ENCODE measurements at places on chromosomes 7 and 10.

GRCh38 chr10:132626019-132626760, 88.6 kb downstream of the INPP5A start:
- no peak for DNase-seq

DNA sequence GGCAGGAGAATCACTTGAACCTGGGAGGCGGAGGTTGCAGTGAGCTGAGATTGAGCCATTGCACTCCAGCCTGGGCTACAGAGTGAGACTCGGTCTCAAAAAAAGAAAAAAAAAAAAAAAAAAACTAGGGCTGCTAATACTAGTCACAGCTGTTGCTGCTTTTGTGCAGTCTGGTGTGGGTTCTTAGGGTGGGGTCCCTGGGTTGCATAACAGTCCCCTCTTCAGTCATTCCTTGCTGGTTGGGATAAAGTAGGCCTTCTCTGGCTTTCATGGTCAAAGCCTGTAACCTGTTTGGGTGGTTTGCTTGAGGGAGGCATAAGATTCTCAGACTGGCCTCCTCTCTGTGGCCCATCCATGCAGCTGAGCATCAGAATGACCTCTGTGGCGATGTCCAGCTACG, 14.1 kb downstream of the SSMEM1 start:
- DNase-seq, result no peak

DNA sequence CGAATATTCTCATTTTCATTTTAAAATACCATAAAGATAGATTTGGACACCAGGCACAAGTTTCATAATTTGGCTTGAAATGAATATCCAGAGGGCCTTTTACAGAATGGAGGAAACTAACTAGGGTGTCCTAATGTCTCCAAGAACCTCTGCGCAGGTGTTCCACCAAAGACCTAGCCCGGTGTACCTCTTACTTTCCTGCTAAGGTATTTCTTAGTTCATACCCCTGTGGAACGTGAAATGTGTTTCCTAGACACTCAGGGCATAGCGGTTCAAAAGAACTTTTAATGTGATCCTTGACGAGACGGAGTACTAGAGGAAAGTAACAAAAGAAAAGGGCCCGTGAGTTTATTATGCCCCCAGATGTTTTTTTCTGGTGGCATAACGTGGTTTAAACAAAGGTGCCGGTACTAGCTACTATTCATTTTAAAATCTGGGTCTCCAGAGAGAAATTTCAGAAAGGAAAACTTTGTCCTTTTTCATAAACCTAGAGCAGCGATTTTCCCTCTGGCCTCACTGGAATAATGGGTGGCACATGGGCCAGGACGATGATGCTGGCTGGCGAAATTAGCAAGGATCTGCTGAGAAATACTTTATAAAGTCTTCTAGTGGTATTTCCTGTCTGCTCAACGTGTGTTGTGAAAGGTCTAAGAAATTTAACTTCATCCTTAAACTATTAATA, 1.4 kb downstream of the APBB1IP start:
- DNase-seq, result no peak

- DNase-seq, result no peak
Observed at GRCh38 chr7:152893801-152894294, 134.3 kb downstream of the ACTR3B start.

DNA sequence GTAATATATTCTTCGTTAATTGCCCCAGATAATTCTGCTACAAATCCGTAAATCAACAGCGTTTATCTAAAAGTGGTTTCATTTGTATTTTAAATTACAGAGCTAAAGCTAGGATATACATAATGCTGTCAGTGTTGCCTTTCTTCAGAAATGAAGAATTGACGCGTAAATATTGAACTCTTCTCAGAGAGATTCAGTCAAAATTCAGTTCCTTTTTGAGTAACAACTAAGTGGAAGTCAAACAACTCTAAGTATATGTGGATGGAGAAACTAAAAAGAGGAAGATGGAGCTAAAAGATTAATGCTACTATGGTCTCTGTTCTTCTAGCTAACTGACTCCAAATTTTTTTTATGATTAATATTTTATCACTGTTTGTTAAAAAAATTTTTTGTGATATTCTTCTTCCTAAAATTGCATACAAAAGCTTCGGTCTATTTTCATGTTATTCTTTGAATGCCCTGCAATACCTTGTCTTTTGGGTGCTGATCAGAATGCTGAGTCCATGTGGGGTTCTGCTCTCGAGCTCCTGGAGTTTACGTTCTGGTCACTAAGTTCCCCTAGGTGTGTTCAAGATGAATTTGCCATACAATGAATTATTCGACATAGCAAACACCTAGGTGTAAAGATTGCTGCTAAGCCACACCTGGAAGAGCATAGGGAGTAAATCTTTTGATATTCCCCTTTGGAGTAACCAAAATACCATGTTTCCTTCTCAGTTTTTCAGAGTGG, 20.7 kb downstream of the MDFIC start:
- no peak for DNase-seq

GRCh38 chr10:89700923-89701241, 508 bp upstream of the KIF20B start:
- DNase-seq, result no peak

DNA sequence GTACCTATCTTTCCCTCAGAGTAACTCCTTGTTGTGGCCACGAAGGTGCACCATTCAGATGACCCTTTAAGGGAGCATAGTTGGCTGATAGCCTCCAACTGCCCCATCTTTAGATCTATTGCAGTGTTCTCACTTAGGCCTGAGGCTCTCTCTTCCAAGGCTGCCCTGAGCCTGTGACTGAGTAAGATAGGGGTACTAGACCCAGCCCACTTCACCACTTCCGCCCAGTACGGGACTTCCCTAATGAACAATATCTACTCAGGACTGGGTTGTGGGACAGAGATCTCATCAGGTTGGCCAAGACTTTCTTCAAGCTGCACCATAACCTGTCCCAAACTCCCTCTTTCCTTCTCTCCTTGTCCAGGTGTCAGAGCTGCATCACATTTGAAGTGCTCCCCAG, 5.7 kb upstream of the GNAI1 start:
- no peak for DNase-seq

GRCh38 chr7:20203316-20203715, 13.9 kb downstream of the MACC1 start:
- no peak for DNase-seq

DNA sequence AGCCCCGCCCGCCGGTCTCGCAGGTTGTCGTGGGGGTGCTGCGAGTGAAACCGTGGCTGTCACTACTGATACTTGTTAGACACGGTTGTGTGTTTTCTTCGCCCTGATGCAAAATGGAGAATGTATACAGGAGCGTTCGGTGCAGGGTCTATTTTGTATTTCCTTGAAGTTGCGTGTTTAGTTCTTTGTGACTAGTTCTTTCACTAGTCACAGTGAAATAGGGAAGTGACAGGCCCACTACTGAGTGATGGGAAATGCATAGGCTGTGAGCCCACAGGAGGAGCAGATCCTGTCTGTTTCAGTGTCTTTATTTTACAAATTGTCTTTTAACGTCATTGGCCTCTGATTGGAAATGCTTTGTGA, 675 bp downstream of the ABRAXAS2 start:
- no peak for DNase-seq

DNA sequence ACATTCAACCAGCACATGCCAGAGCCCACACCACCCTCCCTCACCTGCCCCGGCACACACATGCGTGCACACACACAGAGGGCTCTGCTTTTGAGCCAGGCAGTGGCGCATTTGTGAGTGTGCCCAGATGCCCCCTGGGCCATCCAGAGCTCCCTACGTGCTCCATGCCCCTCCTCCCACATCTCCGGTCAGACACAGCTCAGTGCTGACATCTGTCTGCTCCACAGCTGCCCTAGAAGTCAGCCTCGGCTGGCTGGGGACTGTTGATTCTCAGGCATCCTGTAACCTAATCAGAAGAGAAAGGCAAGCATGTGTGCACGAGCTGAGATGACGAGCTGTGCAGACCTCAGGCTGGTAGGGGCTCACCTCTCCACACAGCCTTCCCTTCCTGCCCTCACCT, 135.1 kb downstream of the ZMIZ1 start:
- DNase-seq, result no peak

- no peak for DNase-seq
Observed at GRCh38 chr10:60513281-60513680, 123.6 kb upstream of the ANK3 start.

- DNase-seq, result no peak
Observed at GRCh38 chr7:131517218-131517923, 39.1 kb downstream of the PODXL start.

- no peak for DNase-seq
Observed at GRCh38 chr10:124370426-124370825, 48.3 kb downstream of the OAT start.

- DNase-seq, result no peak
Observed at GRCh38 chr10:97876402-97876801, 26.8 kb downstream of the GOLGA7B start.

DNA sequence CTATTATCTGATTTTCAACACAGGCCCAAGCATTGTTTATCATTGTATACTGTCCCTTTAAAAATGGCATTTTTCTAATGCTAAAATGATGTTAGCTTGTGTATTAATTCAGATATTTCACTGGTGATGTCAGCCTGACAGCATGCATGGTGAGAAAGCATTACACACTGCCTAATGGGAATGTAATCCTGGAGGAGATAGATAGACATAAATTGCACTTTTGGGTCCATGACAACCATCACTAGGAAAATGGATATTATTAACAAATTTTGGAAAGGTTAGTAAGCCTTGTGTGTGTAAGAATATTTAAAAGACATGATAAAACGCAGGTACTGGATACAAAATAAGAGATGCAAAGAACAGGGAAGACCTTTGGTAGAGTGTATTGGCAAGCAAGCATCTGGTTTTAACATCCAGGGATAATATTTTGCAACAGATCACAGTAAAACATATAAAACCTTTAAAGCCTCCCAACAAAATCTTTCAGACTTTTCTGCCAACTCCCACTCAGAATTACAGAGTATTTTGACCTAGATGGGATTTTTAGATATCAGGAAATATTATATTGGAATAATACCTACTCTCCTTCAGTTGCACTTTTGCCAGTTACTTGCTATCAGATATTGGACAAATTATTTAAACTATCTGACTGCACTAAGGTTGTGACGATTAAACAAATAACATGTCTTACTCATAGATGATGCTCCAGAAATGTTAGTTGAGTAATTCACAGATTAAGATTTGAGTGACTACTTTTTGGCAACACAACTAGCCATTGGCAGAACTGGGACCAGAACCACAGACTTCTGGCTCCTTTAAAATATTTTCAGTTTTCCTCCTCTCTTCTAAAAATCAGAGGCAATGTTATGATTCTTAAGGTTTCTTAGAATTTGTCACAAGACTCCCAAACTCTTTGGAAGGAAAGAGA, 291.6 kb upstream of the SEMA3C start:
- no peak for DNase-seq

DNA sequence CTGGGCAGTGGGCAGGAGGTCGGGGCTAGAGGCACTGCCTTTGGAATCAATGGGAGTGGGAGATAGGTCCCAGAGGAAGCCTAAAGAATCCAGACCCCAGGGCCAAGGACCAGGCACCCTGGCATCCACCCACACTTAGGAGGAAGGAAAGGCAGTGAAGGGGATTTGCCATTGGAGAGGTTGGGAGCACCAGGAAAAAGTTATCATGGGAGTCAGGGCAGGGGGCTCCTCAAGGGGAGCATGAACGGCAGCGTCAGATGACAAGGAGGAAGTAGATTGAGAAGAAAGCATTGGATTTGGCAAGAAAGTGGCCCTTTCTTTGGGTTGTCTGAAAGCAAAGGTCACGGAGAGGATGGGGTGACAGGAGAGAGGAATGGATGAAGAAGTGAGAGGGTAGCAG, 142.8 kb downstream of the ADAM12 start:
- no peak for DNase-seq

GRCh38 chr7:8146788-8147413, 115.1 kb downstream of the ICA1 start:
- DNase-seq, result no peak
